ENCODE measurements at places on chromosomes 13 and 19.

DNA sequence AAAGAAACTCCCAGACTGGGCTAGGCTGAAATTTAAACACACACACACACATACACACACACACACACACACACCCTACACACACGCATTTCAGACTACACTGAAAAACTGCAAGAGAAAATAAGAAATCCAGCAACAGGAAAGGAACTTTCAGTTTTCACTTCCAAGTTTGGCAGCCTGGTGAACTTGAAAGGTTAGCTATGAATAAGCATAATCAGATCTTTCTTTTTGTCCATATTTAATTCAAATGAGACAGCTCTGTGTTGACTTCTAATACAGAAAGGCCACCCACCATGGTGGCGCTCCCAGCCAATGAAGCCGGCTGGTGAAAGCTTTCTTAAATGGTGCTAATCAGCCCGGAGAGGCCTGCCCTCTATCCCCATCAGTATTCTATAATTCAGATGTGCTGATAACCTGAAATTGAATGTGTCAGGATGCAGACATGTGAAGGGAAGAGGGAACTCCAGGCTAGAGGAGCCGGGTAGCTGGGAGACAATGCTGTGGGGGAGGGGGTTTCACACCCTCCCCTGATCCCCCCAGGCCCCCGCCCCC is 108.3 kb upstream of the ZNF536 start:
- DNase-seq: no peak

DNA sequence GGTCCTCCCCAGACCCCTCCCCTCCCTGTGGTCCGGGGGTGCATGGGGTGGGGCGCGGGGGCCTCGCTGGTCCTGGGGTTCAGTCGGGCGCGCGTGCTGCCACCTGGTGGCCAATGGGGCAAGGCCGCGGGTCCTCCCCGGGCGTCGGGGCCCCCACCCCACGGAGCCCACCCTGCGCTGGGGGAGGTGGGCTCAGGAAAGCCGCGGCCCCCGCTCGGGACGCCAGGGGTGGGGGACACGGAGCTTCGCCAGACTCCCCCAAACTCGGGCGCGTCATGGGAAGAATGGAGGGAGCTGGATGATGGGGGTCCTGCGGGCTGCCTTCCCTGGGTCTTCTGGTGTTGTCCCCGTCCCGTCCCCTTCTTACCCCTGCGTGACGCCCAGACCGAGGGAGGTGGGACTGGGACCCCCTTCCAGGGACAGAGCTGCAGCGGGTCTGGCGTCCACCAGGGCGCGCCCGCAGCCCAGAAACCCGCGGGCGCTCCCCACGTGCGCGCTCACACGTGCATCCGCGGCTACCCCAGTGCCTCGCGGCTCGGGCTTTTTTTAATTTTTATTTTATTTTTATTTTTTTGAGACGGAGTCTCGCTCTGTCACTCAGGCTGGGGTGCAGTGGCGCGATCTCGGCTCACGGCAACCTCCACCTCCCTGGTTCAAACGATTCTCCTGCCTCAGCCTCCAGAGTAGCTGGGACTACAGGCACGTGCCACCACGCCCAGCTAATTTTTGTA is 19.8 kb upstream of the TCF3 start:
- peak; percentile 66 for DNase-seq

DNA sequence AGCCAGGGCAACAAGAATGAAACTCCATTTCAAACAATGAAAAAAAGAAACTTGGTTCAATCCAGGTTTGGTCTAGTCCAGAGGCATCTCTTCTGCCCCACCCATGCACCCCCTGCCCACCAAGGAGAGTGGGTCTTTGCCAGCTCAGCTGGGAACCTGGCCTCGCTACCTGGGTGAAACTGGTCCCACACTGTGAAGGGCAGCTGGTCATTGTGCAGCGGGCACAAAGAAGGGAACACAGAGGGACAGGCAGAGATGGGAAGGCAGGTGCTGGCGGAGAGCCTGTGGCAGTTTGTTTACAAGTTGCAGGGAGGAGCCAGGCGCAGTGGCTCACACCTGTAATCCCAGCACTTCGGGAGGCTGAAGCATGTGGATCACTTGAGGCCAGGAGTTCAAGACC is 50.2 kb downstream of the CPAMD8 start:
- no peak for DNase-seq

GRCh38 chr13:99063178-99063577 is 85.3 kb upstream of the DOCK9 start:
- DNase-seq: no peak

- DNase-seq: no peak
Observed at GRCh38 chr19:35717665-35718344, at the start of gene KMT2B. TSS of gene KMT2B (plus strand) at chr19:35718003. CDS start at chr19:35718019, 16 bp downstream.

DNA sequence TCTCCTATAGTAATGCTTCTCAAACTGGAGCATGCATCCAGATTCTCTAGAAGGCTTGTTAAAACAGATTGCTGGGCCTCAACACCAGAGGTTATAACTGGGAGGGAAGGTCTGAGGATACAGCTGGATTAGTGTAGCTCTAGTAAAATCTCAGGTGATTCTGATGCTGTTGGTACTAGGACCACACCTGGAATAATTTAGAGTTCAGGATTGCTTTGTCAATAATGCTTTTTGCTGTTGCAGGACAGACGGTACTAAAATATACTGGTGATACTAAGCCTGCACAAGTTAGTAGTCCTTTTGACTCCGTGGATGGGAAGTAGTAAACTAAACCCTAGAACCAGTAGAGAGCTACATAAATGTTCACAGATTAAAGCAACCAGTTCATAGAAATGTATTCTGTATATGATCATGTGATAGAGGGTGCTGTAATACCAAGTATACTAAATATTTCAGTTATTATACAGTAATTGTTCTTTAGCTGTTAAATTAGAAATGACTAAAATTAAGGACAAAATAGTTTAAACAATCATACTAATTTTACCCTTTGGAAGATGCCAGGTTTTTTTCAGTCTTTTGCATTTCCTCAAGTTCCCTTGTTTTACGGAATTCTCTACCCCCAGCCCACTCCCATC is 258.2 kb upstream of the STARD13 start:
- peak; percentile 30 for DNase-seq

GRCh38 chr13:26253787-26254582 is at the start of gene CDK8:
TSS of gene CDK8 (plus strand) at chr13:26254129. CDS start at chr13:26254642, 513 bp downstream.
- peak; percentile 96 for DNase-seq

- no peak for DNase-seq
Observed at GRCh38 chr13:101623470-101624209, 171.2 kb downstream of the ITGBL1 start.

DNA sequence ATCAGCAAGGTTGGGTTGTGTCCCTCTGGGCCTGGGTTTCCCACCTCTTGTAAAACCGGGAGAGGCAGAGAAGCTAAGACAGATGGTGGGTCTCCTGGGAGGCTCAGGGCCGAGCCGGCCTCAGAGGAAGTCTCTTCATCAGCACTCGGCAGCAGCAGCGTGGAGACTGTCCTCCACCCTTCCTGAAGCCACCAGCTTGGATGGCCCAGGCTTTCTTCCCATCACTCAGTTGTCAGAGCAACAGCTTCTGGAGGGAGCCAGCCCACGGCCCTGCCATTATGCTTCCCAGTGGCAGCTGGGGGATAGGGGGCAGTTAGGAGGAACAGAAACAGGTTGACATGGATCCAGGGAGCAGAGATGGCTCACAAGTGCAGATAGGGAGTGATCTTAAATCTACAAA is 191.0 kb downstream of the KATNAL1 start:
- DNase-seq: peak; percentile 92

- no peak for DNase-seq
Observed at GRCh38 chr13:71876648-71877255, 9.7 kb upstream of the DACH1 start.

- DNase-seq: no peak
Observed at GRCh38 chr13:98240135-98240534, 63.1 kb upstream of the RNF113B start.

- no peak for DNase-seq
Observed at GRCh38 chr13:31408927-31409326, 209.2 kb downstream of the B3GLCT start.

DNA sequence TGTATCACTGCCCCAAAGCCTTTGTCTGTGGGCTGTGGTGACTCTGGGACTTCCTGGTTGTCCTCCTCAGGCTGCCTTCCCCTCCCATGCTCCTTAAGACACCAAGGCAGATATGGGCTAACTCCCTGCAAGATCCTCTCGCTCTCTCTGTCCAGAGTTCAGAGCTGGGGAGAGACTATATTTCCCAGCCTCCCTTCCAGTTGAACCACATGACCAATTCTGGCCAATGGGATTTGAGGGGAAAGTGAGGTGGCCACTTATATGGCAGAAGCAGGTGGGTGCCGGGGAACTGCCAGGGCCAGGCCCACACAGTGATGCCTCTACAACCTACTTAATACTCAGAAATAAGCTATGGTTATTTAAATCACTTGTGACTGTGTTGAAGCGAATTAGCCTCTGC is 16.2 kb upstream of the ANGPTL8 start:
- no peak for DNase-seq

GRCh38 chr13:38879278-38879677 is 111.4 kb downstream of the STOML3 start:
- DNase-seq: no peak

DNA sequence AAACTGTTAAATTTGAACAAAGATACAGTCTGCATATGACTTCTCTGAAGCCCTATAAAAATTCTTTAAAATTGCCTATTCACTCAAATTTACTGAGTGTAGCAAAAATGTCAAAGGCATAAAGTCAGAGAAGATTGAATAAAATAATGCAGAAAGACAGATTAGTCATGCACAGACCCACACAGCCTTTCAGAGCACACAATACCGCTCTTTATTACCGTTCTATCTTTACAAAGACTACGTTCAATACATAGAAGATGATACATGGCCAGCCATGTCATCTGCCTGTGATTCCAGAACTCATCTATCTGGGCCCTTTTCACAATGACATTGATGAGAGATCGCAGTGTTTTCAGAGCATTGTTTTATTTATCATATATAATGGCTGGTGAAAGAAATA is 107.2 kb downstream of the URI1 start:
- DNase-seq: no peak

GRCh38 chr13:42327725-42328124 is 55.8 kb downstream of the AKAP11 start:
- no peak for DNase-seq

DNA sequence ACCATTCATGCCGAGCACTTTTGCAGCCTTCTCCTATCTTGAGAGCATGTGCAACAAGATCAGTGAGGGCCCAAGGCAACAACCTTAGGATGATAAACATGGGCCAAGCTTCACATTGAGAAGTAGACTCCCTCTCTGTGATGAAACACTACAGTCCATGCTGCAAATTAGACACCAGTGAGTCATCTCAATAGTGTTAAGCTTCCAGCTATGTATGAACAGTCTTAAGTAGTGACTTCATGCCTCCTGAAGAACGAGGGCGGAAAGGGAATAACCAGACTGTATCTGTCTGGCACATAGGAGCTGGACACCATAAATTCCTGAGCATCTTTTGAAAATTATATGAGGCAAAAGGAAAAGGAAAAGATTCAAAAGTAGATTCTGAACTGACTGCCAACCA is 309.9 kb upstream of the SLITRK1 start:
- no peak for DNase-seq

DNA sequence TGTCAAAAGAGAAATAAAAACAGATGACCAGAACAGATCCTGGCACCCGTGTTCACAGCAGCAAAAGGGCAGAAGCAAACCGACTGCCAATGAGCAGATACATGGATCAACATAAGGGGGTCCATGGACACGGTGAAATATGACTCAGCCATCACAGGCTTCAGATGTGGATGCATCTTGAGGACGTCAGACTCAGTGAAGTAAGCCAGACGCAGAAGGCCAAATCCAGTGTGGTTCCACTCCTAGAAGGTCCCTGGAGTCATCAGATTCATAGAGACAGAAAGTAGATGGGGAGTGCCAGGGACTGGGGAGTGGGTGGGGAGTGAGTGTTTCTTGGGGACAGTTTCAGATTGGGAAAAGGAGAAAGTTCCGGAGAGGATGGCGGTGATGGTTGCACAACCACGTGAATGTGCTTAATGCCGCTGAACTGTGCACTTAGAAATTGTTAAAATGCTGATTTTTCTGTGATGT is 28.8 kb upstream of the SEMA6B start:
- DNase-seq: no peak

GRCh38 chr19:2083174-2083854 is 12.8 kb downstream of the MOB3A start:
- no peak for DNase-seq

DNA sequence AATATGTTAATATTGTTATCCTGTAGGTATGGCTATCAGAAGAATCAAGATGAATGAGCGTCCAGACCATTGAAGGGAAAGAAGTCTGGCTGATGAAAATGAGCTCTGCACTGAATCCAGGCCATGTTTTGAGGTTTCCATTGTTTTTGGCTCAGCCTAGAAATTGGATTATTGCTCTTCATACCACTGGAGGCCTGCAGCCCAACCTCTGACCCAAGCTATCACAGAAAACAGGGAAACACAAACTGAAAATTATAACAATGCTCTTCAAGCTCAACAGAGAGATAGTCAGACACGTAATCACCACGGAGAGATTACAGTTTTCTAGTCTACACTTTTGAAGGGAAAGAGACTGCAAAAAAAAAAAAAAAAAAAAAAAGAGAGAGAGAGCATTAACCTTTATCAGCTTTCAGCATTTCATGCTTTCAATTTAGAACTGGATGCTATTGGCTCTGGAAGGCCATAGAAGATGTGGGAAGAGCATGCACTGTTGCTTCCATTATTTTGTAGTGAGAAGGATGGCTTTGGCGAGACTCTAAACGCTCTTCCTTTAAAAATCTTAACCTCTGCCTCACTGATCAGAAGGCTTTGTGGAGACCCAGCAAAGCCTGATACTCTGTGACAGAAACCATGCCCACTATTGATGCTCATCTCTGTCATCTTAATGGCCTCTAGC is 10.8 kb downstream of the EDNRB start:
- DNase-seq: no peak
